Keratinocyte (primary cell): ENCODE measurements at places on chromosomes 7 and 10. TPM values are rescaled to one million over a fixed set of nuclear protein-coding genes. Genes with fewer than 3 reads are reported as not detected.

The PRSS58 gene
- polyA plus RNA-seq = not detected in 3 replicates

The CFAP46 gene
- 0.55 to 1.00 TPM (median 0.94 TPM) in 3 replicates for polyA plus RNA-seq

The SVIL gene
- 12.0 to 24.0 TPM (median 16.2 TPM) in 3 replicates for polyA plus RNA-seq

The MDFIC gene
- polyA plus RNA-seq = 6.7 to 8.6 TPM (median 8.5 TPM) in 3 replicates

The MAGI2 gene
- 0.05 to 0.10 TPM (median 0.07 TPM) in 3 replicates for polyA plus RNA-seq

The LRIT1 gene
- polyA plus RNA-seq = not detected in 3 replicates

The SLC13A4 gene
- 0.02 to 0.12 TPM (median 0.03 TPM) in 3 replicates for polyA plus RNA-seq

The CNNM1 gene
- polyA plus RNA-seq = 0.62 to 1.3 TPM (median 0.83 TPM) in 3 replicates

The RGS10 gene
- polyA plus RNA-seq = 51.0 to 87.8 TPM (median 66.4 TPM) in 3 replicates

The PLA2G12B gene
- polyA plus RNA-seq = not detected in 3 replicates

The HOXA6 gene
- polyA plus RNA-seq = 0.52 to 0.72 TPM (median 0.54 TPM) in 3 replicates

The GPNMB gene
- 44.5 to 412 TPM (median 142 TPM) in 3 replicates for polyA plus RNA-seq

The CALHM3 gene
- polyA plus RNA-seq = not detected in 3 replicates

The AP5Z1 gene
- polyA plus RNA-seq = 11.9 to 31.6 TPM (median 12.6 TPM) in 3 replicates

The TRIM74 gene
- 0.03 to 0.19 TPM in 2 of 3 replicates, not detected in the other for polyA plus RNA-seq

The STEAP2 gene
- 2.0 to 3.9 TPM (median 3.4 TPM) in 3 replicates for polyA plus RNA-seq

The PSD gene
- 0.10 to 0.81 TPM (median 0.11 TPM) in 3 replicates for polyA plus RNA-seq

The AKR1C3 gene
- 11.7 to 120 TPM (median 27.3 TPM) in 3 replicates for polyA plus RNA-seq

The ELOVL3 gene
- polyA plus RNA-seq = 0.10 to 0.42 TPM (median 0.26 TPM) in 3 replicates

The CCDC3 gene
- 0.25 to 0.39 TPM (median 0.35 TPM) in 3 replicates for polyA plus RNA-seq

The FFAR4 gene
- polyA plus RNA-seq = not detected in 3 replicates

The SFTPA2 gene
- not detected in 3 replicates for polyA plus RNA-seq
